ENCODE measurements at places on chromosomes 1 and 21.
A peak's percentile ranks its signal among the peaks of the same experiment; 100 is the strongest.

DNA sequence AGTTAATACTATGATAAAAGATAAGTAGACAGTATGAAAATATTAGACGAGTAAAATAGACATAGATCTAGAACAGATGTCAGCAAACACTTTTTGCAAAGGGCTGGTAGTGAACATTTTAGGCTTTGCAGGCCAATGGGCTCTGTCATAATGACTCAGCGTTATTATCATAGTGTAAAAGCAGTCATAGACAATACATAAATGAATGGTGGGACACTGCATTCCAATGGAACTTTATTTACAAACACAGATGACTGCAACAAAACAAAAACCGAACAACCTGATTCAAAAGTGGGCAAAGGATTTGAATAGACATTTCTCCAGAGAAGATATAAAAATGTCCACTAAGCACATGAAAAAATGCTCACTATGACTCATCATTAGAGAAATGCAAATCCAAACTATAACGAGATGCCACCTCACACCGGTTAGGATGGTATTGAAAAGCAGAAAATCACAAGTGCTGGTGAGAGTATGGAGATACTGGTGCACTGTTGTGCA, 7.3 kb downstream of the GSTM5 start:
- DNase-seq = no peak

GRCh38 chr1:84834419-84835064, 58.5 kb downstream of the LPAR3 start:
- no peak for DNase-seq

DNA sequence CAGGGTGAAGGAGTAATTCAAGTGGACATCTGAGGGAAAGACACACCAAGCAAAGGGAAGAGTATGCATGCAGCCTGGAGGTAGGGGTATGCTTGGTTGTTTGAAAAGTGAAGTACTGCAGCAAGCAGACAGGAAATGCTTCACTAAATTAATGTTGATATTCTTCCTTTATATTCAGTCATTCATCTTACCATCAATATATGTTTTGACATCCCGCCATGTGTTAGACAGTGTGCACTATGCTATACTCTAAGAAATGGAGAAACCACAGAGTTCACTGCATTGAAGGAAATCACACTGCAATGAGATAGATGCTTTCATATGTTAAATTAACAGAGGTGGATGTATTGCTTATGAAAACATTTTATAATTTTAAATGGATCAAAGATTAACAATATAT, 82.9 kb downstream of the HSPA13 start:
- no peak for DNase-seq

GRCh38 chr1:245671966-245672767, 517.4 kb downstream of the KIF26B start:
- DNase-seq = no peak

GRCh38 chr1:76224752-76225151, 150.2 kb downstream of the ST6GALNAC3 start:
- no peak for DNase-seq

DNA sequence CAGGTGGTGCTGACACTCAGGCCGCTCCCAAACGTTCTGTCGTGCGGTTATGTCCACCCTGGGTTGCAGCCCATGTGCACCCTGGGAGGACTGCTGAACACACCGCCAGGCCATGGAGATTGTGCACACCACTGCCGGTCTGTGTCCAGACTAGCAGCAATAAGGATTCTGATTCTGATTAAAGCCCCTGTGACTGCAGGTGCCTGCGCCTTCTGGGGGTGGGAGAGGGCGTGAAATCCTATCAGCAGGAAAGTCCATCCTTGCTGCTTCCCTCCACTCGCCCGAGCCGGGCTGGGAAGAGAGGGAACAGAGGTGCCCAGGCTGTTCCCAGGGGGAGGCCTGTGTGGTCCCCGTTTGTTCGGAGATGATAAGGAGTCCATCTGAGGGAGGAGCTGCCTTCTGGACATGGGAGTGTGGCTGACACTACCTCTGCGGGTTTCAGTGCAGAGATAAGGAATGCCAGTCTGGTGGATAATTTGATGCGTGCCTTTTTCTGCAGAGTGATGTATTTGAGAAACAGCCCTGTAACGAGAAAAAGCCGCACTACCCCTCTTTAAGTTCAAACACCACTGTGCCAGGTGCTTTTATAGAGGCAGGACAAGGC, 41.2 kb downstream of the BACE2 start:
- DNase-seq = no peak

GRCh38 chr1:70947835-70948234, 99.8 kb downstream of the PTGER3 start:
- DNase-seq = no peak

GRCh38 chr21:40768056-40768455, 78.9 kb downstream of the DSCAM start:
- no peak for DNase-seq

- DNase-seq = peak; percentile 48
Observed at GRCh38 chr1:231049121-231049979, 9.3 kb upstream of the FAM89A start.

DNA sequence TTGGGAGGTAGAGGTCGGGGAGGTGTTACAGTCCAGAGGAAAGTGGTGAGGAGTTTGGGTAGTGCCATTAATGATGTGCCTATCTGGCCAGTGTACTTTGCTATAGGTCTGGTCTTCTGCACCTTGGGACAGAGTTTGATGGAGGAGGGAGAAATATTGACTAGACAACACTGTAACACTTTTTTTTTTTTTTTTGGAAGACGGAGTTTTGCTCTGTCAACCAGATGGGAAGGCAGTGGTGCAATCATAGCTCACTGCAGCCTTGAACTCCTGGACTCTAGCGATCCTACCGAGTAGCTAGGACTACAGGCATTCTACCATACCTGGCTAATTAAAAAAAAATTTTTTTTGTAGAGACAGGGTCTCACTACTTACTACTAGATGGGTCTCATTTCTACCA, 1.9 kb downstream of the SCP2 start:
- DNase-seq = no peak

DNA sequence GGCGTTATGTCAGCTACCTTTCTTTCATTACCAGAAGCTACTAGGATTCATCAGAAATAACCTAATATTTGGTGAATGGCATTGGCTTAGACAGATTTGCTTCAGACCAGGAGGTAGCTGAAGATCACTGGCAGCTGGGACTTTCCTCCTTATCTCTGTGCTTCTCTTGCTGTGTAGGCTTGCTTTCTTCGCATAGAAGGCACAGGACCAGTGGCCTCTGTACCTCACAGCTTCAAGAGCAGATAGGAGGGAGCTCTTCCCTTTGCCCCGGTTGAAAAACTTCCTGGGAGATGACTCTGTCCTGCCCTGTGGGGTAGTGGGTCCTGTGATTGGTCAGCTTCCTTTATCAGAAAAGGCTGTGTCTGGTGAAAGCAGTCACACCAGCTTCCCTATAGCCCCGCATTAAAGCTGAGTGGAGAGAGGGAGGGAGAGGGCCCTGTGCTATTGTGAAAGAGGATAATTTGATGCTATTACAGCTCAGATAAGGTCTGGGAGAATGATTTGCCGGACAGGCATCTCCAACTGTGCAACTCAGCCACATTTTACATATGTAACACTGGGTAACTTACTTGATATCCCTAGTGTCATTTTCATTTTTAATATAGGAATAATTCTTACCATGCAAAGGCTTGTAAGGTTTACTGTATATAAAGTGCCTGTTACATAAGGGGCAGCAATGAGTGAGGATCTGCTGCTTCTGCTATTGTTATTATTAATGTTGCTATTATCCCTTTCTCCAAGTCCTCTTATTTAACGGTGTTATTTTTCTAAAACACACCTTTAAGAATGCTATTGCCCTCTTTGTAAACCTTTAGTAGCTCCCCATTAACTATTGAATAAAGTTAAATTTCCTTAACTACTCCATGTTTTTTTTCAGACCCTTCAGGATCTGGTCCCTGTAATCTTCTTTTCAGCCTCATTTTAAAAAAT, 31.6 kb downstream of the OSBPL9 start:
- peak; percentile 80 for DNase-seq

DNA sequence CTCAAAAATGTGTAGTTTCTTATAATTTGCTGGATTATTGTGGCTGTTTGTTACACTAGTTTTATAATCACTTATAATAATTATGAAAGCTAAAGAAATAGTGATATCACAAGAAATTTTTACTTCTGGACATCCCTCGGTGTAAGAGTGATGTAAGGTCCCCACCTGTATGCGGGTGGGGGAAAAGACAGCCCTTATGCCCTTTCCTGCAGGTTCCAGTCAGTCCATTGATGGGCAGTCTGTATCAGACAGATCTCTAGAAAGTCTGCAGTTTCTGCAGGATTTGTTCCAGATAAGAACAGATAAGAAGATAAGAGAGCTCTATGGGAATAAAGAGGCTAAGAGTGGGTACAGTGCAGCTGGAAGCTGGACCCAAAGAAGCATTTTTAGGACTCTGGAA, 89.3 kb downstream of the NTNG1 start:
- DNase-seq = no peak

DNA sequence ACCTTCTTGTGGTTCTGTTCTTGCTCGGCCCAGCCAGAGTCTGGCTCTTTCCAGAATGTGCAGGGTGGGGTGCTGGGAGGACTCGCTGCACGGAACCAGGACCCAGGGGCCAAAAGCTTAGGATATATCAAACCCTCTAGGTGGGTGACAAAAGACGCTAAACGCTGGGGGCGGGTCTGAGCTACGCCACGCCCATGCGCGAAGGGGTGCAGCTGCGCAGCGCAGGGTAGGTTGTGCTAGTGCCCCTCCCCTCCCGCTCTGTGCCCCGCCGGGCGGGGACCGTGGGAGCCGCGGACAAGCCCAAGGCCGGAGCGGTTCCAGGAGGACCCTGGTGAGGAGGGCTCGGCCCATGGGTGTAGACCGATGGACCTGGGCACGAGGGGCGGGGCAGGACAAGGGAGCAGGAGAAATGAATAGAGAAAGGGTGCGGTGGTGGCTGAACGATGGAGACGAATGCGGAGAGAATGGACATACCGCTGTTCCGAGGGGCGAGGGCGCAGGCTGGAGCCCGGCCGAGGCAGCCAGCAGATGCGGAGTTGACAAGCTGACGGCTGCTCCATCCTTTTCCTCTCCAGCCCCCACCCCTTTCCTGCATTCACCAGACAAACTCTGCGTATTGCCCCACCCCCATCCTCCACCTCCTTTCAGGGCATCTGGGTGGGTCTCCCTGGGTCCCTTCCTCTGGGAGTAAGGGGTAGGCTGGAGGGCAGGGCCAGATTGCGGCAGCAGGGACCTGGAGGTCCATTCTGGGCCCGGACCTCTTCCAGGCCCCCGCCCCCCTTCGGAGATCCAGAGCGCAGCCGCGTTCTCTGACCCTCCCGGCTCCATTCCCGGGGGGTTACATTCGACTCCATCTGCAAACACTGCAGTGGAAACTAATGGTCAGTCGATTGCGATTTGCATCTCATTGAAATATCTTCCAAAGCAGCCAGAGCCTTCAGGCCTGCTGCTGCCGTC, at the start of gene RUSC1:
Gene RUSC1 (plus strand): TSS at position 234 of the 957 bp plus-strand sequence. CDS start 880 bp downstream, outside the sequence.
- peak; percentile 52 for DNase-seq

DNA sequence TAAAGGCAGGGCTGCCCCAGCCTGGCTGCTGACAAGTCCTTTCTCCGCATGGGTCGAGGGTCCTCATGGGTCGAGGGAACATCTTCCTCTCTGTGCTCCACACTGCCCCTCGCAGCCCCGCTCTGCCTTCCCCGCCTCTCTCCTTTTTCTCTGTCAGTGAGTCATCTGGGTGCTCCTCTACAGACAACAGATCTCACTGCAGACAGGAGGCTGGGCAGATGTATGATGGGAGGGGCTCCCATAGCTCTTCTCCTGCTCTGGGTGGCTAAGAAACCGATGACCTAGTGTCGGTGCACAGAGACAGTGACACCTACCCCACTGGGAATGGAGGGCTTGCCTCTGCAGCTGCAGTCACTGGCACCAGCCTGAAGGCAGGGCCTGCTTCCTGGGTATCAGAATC, 5.5 kb downstream of the KCNA10 start:
- DNase-seq = peak; percentile 26

DNA sequence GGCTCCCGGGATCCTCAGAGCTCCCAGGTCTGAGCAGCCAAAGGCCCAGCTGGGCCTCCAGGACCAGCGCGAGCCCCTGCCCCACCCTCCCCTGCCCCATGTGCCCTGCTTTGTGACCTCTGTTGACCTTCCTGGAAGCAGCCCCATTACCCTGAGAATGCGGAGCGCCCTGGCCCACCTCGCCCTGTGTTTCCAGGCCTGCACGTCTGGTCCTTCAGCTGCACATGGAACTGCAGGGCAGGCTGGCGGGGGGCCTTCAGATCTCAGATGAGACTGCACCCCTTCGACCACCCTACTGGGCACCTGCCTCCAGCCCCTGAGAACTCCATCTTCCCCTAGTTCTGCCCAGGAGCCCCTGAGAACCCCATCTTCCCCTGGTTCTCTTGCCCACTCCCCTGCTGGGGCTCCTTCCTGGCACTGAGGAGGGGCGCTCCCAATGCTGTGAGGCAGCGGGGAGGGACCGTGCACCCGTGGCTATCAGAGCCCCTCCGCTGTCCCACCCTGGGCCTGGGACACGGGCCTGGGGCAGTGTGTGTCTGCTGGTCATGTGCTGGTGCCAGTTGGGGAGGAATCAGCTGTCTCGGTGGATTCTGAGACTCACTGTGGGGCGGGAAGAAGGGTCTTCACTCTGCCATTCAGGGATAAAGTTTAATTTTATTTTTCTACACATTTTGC, 25.1 kb downstream of the TMEM201 start:
- no peak for DNase-seq

GRCh38 chr1:3436451-3436850, 18.0 kb upstream of the ARHGEF16 start:
- no peak for DNase-seq

DNA sequence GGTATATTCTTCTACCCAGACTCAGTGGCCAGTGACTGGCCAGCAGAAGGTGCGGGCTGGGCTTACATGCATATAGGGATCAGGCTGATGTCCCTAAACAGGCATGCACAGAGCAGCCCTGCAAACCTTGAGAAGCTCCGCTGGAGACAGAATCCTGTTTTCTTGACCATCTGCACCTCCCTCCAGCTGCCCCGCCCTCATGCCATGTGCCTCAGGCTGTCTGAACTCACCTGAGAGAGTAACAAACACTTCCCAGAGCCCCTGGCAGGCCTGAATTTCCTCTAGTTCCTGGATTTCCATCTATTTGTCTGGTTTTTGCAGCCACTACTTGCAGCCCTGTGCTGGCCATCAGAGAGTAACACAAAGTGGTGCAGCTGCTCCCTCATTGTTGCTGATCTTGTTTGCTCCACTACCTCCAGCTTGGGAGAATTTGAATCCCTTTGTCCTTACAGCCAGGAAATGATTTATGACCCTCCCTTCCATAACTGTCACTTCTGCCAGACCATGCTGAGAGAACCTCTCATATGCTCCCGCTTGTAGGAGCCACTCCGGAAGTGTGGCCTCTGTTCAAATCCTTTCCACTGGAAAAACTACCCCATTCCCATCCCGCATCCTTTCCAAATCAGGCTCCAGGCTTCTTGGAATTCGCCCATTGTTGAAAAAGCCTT, 113.6 kb downstream of the NMNAT2 start:
- no peak for DNase-seq

- DNase-seq = no peak
Observed at GRCh38 chr1:165381745-165382505, 25.4 kb upstream of the LMX1A start.

DNA sequence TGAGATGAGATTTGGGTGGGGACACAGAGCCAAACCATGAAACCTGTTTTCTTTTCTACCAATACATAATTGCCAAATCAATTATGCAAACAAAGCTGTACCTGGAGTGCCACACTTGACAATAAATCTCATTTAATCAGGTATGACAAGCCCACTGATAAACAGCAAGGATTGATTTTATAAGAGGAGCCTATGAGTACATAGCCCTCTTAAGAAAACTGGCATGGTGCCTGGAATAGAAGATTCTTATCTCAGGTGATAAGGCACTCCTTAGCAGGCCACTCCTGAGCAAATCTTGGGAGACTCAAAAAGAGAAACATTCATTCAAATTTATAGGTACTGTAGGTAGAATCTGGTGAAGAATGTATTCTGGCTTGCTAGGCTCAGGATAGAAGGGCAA, 28.6 kb upstream of the PDE4B start:
- no peak for DNase-seq
